Activated CD4-positive, alpha-beta memory T cell treated with anti-CD3 and anti-CD28 coated beads, Interleukin-2, amount 10 ng/mL, durations not matched to agents 7 days and 5 days (primary cell): ENCODE measurements at places on chromosomes 2 and 18. TPM values are rescaled to one million over a fixed set of nuclear protein-coding genes. Genes with fewer than 3 reads are reported as not detected.

ATF2 gene
- 61.4 TPM for total RNA-seq

OLA1 gene
- total RNA-seq: 64.6 TPM

ABCG5 gene
- total RNA-seq: not detected

DDX18 gene
- 70.9 TPM for total RNA-seq

PKDCC gene
- not detected for total RNA-seq

EVX2 gene
- total RNA-seq: not detected

GKN2 gene
- total RNA-seq: not detected

GPBAR1 gene
- total RNA-seq: 0.68 TPM

COL5A2 gene
- total RNA-seq: 1.7 TPM

AMER3 gene
- total RNA-seq: not detected

LDLRAD4 gene
- 22.4 TPM for total RNA-seq

FHOD3 gene
- not detected for total RNA-seq

RNF152 gene
- total RNA-seq: 0.03 TPM

ERICH2 gene
- total RNA-seq: not detected

M1AP gene
- not detected for total RNA-seq

GPN1 gene
- 45.0 TPM for total RNA-seq

TMEM247 gene
- total RNA-seq: not detected

C1QL2 gene
- not detected for total RNA-seq

RAB6C gene
- 0.10 TPM for total RNA-seq

DNAJB2 gene
- 59.7 TPM for total RNA-seq

PARD6G gene
- 0.20 TPM for total RNA-seq

KCNJ13 gene
- not detected for total RNA-seq

RESP18 gene
- not detected for total RNA-seq

SPATA3 gene
- total RNA-seq: not detected

SERPINB8 gene
- total RNA-seq: 9.3 TPM

REG3A gene
- not detected for total RNA-seq

AGXT gene
- not detected for total RNA-seq

SS18 gene
- 54.8 TPM for total RNA-seq

NEU2 gene
- not detected for total RNA-seq

GAL3ST2 gene
- 0.58 TPM for total RNA-seq

RAB31 gene
- total RNA-seq: 3.5 TPM

CHRND gene
- total RNA-seq: not detected

MAP2 gene
- not detected for total RNA-seq

SATB2 gene
- total RNA-seq: 0.18 TPM

XPO1 gene
- total RNA-seq: 172 TPM

C2orf42 gene
- total RNA-seq: 32.2 TPM

STARD6 gene
- not detected for total RNA-seq

SCYGR4 gene
- not detected for total RNA-seq

DRC1 gene
- not detected for total RNA-seq

RAX gene
- total RNA-seq: 0.10 TPM

TSPYL6 gene
- not detected for total RNA-seq

ALPG gene
- not detected for total RNA-seq

ACADL gene
- total RNA-seq: not detected

CCDC74B gene
- total RNA-seq: 0.88 TPM

DLGAP1 gene
- 1.5 TPM for total RNA-seq

ODC1 gene
- total RNA-seq: 48.1 TPM

ABCG8 gene
- not detected for total RNA-seq

IL1A gene
- total RNA-seq: 5.4 TPM

ANKRD30B gene
- not detected for total RNA-seq

WNT10A gene
- total RNA-seq: 1.4 TPM

ZNF385B gene
- total RNA-seq: not detected

INHBB gene
- total RNA-seq: not detected

DSG1 gene
- not detected for total RNA-seq

ZNF396 gene
- 1.7 TPM for total RNA-seq

CXCR4 gene
- 212 TPM for total RNA-seq

RGPD4 gene
- 0.10 TPM for total RNA-seq
